ENCODE measurements at places on chromosomes 3 and 15.

- DNase-seq = no peak
These were observed 27.1 kb upstream of the GALNT15 start for GRCh38 chr3:16147220-16147994.

- no peak for DNase-seq
These were observed 1.1 kb downstream of the SYNPR start for GRCh38 chr3:63279005-63279841.

GRCh38 chr3:58824285-58824684 lies 157.7 kb upstream of the FAM3D start:
- DNase-seq = peak; percentile 67

DNA sequence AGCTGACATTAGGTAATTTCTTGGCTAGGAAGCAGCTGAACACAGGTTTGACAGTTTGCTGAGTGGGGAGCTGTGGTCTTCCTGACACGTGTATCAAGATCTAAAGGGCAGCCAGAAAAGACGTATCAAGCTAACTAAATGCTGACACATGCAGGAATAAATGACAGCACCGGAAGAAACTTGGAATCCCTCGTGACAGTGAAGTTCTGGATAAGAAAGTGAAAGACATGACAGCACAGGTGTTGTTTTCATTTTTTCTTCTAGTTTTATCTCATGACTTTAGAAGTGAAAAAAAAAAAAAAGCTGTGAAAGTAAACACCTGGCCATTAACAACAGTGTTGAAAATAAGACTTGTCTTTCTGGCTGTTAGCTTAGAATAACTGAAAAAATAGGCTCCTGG lies 48.7 kb downstream of the FGF7 start:
- DNase-seq = no peak

DNA sequence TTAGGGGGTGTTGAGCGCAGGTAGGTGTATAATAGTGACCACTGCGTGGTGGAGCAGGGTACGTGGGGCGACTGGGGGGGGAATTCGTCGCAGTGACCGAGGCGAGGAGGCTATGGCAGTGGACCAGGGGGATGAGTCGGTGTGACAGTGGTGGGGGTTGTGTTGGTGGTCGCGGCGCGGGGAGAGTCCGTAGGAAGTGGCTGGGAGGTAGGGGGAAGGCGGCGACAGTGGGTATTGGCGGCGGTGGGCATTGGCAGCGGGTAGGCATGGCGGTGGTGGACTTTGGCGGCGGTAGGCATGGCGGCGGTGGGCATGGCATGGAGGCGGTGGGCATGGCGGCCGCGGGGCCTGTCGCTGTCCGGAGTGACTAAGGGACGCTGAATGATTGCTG lies 739 bp downstream of the SNRPN start:
- peak; percentile 36 for DNase-seq

DNA sequence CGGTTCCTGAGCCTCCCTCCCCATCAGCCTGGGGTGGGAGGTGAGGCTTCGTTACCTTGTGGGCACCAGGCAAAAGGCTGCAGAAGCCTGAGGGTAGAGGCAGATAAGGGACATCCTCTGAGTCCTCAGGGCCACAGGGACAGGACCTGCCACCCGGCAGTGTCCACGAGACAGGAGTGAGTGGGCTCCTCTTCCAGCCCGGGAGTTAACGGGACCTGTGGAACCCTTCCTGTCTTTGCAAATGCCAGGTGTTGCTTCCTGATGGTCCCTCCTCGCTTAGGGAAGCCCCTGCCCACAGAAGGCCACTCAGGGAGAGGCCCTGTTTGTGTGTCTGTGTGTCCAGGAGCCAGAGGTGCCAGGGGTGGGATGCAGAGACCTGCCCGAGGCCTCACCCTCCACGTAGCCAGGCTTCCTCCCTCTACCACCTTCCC lies 111.1 kb upstream of the ALDH1A3 start:
- DNase-seq = peak; percentile 16

GRCh38 chr3:117706756-117707155 lies 997.2 kb downstream of the TUSC7 start:
- no peak for DNase-seq

DNA sequence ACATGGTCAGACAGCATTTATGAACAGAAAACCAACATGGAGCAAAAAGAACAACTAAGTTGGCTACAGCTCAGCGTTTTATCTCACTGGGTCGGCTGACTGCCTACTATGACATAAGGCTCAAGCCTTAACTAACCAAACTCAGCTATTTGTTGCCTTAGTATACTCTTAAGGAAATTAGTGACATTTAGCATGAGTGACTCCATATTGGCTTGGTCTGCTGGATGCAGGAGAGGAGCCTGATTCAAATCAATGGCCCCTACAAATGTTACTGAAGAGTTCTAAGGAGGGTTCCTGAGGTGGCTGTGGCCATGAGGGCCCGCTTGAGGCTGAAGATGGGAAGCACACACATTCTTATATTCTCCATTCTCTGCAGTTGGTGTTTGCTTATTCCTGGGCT lies 20.1 kb upstream of the ALDH1L1 start:
- no peak for DNase-seq

DNA sequence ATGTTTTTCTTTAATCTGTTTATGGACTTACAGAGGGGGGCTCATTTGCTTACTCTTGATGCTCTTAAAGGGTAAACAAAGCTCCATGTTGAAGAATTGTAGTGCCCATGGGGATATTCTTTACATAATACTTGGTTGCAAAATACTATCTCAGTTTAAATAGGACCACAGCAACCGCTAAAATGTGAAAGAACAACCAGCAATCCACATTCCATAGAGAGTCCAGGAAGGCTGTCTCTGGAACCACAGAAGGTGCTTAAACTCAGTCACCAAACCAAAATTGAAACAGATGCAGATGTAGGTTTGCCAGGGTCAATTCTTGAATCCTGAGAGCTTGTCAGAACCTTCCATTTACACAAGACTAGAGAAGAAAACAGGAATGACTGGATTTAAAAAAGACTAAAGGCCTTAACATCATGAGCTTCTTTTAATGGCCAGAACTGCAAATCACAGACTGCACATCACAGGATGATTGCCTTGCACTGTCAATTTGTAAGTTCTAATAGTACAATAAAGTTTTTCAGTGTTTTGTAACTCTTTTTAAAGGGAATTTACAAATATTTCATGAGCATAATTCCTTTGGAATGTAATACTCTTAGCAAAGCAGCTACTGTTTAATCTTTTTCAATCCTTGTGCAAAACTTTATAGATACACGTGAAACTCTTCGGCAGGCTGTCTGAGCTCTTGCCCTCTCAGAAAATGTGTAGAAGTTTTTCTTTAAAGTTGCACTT lies 661.6 kb downstream of the SI start:
- no peak for DNase-seq

DNA sequence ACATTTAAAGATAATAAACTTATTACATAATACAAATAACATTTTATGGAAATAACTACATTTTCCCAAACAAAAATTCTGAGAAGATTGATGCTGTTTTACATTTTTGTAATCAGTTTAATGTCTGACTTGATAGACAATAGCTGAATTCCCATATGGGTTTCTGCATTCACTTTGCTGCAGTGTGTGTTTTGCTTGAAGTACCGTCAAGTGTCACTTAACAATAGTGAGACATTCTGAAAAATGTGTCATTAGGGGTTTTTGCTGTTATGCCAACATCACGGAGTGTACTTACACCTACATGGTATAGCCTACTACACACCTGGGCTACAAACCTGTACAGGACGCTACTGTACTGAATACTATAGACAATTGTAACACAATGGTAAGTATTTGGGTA lies 57.5 kb downstream of the USF3 start:
- DNase-seq = no peak

GRCh38 chr3:183287301-183287971 lies 34.4 kb downstream of the B3GNT5 start:
- no peak for DNase-seq

GRCh38 chr3:16270855-16271254 lies 5.8 kb downstream of the OXNAD1 start:
- no peak for DNase-seq

DNA sequence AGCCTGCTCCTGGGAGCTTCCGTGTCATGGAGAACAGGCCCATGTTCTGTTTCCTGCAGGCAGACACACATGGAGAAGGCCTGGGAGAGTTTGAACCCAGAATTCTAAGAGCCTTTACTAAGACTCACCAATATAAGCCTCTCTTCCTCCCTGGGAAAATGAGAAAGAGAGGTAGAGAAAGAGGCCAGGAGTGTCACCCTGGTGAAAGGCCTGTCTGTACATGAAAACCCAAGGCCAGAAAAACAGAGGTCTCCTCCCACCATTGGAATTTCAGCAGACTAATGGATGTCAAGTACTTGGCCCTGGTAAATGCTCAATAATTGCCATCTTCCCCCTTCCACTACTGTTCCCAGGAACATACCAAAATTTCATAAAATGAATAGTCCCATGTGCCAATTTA lies 117.6 kb downstream of the TOP2B start:
- DNase-seq = no peak

- DNase-seq = no peak
These were observed 15.8 kb downstream of the CYP11A1 start for GRCh38 chr15:74351670-74352069.

GRCh38 chr15:44711743-44712345 lies 527 bp downstream of the B2M start:
- peak; percentile 73 for DNase-seq

DNA sequence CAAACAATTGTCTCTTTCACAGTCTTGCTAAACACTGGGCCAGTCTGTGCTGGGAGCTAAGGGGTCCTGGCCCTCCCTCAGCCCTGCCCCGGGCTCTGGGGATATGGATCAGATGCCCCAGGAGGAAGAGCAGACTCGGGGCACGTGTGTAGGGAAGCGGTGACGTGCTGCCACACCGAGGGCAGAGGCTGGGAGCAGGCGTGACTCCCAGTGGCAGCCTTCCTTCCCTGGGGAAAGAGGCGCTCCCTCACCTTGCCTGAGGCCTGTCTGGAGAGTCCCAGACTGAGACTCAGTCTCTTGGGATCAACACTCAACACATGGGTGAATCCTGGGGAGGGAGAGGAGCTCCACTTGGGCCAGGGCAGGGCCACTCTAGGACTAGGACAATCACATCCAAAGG lies 54.1 kb upstream of the GRIP2 start:
- DNase-seq = no peak

DNA sequence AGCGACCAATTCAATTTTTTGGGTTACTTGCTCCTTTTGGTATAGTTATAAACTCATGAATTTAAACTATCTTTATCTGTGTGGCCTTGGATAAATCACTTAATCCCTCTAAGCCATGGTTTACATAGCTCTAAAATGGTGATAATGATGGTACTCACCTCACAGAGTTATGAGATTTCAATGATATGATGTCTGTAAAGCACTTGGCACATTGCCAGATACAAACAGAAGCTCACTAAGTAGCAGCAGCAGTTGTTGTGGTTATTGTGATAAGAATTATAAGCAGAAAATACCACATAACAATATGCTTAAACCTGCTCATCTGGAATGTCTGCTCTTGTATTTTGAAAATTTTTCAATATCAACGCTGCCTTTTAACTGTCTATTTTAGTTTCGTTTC lies 185.1 kb upstream of the SNTN start:
- no peak for DNase-seq

DNA sequence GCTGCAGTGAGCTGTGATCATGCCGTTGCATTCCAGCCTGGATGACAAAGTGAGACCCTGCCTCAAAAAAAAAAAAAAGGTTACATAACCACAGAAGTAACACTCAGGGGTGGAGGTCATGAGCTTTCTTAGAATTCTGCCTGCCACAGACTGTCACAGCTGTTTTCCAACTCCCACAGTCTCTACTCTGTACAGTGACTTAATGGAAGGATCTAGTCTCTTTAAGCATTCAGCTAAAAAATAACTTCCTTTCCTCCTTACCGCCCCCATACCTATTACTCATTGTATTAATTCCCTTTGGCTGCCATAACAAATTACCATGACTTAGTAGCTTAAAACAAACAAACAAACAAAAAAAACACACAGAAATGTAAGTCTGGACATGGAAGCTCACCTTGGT lies 99.6 kb upstream of the UBE2E1 start:
- DNase-seq = no peak

DNA sequence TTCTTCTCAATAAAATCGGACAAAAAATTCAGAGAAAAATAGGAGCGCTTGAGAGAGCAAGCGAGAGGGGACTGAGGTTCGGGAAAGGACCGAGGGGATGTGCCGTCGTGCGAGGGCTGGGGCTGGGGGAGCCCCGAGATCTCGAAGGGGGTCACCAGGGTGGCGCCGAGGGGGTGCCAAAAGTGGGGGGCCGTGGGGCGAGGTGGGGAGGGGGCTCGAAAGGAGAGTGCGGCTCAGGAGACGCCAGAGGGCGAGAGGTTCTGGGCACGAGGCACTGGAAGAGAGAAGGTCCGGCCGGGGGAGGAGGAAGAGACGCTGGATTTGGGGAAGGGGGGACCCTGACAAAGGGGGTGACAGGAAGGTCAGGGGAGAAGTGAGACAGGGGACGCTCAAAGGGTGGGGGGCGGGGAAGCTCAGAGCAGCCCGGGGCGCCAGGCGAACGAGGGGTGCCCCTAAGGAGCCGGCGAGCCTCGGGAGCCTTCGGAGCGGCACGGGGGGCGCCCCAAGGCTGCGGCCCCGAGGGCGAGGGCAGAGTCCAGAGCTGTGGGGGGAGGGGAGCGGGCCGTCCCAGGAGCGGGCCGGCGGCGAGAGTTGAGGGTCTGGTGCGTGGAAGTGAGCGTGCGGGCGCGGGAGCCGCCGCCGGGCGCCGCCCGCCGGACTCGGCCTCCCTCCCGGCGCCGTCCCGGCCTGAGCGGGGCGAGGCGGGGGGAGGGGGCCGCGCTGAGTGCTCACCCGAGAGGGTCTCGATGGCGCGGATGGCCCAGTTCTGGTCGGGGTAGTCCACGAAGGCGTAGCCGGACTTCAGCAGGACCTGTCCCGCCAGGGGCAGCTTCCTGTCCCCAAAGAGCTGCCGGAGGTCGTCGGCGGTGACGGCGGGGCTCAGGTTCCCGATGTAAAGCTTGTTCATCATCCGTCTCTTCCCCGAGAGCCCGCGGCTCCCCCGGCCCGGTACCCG lies 514 bp downstream of the IGF2BP2 start:
- DNase-seq = peak; percentile 64

DNA sequence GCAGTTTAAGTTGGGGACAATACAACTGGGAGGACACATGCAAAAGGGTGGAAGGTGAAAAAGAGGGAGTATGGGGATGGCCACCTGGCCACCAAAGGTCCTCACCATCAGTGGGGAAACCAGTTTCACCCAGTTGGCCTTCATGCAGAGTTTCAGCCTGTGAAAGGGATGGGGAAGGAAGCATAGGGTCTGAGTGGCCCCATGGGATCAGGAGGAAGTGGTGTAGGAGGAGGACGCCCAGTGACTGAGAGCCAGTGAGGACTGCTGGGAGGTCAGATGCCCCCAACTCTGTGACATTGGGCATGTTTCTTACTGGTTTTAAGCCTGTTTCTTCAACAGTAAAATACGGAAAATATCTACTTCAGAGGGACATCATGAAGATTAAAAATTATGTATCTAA lies 16.3 kb downstream of the BCL2A1 start:
- DNase-seq = no peak

DNA sequence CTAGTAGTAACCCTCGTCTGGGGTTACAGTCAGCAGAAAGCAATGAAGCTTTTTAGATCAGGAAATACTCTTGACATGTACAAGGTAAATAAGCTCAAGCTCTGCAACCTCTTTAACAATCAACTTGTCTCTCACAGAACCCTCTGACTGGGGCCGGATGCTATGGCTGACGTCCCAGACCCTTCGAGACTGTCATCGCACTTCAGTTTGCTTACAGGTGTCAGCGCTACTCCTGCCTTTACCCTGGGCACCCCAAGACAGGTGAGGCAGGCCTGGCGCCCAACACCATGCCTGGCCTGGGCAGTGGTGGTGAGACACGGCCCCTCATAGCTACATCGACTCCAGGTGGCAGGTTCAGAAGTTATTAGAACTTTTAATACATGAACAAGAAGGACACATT lies 30.6 kb downstream of the LRRFIP2 start:
- no peak for DNase-seq

- no peak for DNase-seq
These were observed 72.2 kb downstream of the ATP8B4 start for GRCh38 chr15:50046867-50047266.

GRCh38 chr3:61649381-61650170 lies 88.2 kb downstream of the PTPRG start:
- DNase-seq = no peak

Measured in left colon (tissue), 2 donors.